ENCODE measurements at places on chromosomes 7 and 10. TPM values are rescaled to one million over a fixed set of nuclear protein-coding genes. Genes with fewer than 3 reads are reported as not detected.

Gene LMTK2
- 16.7 TPM for total RNA-seq

Gene DENND11
- total RNA-seq, result 79.5 TPM

DNA sequence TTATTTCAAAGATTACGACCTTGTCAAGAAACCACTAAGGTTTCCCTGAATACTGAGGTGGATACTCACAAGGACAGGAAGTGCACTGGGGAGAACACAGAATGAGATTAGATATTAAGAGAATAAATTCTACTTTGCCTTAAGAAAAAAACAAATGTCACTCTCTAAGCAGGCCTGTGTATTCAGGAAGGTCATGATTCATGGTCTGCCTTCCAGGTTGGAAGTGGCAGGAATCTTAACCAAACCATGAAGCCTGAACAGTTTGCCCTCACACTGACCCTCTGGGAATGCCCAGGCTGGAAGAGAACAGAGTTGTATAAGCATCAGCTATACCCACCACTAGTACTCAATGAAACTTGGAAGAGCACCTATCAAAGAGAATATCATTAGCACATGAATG is 227.6 kb downstream of the DGKI start:
- H3K4me3 ChIP-seq, result no peak overlapping the region
- no peak for DNase-seq
- H3K36me3 ChIP-seq, result no peaks in the 10 kb centered on the region
- no peaks in the 10 kb centered on the region for H3K27me3 ChIP-seq

DNA sequence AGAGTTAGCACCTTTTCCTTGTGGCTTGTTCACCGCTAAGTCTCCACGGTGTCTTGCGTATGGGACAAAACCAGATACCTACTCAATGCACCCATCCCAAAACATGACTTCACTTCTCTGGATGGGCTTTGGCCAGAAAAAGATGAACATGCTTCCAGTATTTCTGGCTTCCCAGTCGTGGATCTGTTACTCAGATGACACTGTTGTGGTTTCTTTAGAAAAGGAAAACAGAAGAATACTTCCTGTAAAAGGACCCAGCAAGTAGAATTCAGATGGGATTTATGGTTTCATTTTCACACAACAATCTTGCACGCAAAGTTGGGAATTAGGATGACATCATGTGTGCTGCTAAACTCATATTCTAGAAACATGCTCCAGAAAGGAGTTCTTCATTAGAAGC is 216.7 kb downstream of the ADAM12 start:
- no peaks in the 10 kb centered on the region for H3K36me3 ChIP-seq
- no peak for DNase-seq
- no peaks in the 10 kb centered on the region for H3K4me1 ChIP-seq
- H3K27me3 ChIP-seq, result no peaks in the 10 kb centered on the region

Gene HOXA1
- total RNA-seq, result 0.37 TPM

GRCh38 chr7:28954946-28955345 is 3.2 kb downstream of the TRIL start:
- no peak overlapping the region for H3K27ac ChIP-seq
- no peak for DNase-seq
- no peaks in the 10 kb centered on the region for H3K36me3 ChIP-seq
- peaks cover 41% of the 10 kb centered on the region for H3K27me3 ChIP-seq
- H3K4me1 ChIP-seq, result peaks cover 22% of the 10 kb centered on the region

Gene CNNM1
- total RNA-seq, result not detected

Gene PLCE1
- not detected for total RNA-seq

DNA sequence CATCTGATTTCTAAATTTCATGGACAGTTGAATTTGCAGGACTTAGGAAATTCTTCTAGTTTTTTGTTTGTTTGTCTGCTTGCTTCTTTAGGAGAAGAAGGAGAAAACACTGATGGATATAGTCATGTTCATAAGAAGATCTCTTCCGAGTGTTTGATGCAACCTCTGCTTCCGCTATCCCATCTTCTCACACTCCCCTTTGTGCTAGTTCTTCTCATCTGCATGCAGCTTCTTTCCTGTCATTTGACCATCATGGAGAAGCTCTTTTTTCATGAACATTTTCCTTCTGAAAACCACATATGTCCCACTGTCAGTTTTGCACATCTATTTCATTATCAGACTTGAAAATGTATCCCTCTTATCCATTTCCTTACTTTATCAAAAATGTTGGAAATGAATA is 346.9 kb upstream of the PRKCQ start:
- no peaks in the 10 kb centered on the region for H3K36me3 ChIP-seq
- no peak overlapping the region for H3K27ac ChIP-seq
- DNase-seq, result no peak
- H3K4me3 ChIP-seq, result peak overlapping the region; percentile 69
- no peaks in the 10 kb centered on the region for H3K27me3 ChIP-seq

GRCh38 chr7:95630702-95631458 is 34.6 kb upstream of the PDK4 start:
- no peaks in the 10 kb centered on the region for H3K27me3 ChIP-seq
- H3K36me3 ChIP-seq, result no peaks in the 10 kb centered on the region
- no peaks in the 10 kb centered on the region for H3K4me1 ChIP-seq
- H3K4me3 ChIP-seq, result no peak overlapping the region

- H3K27ac ChIP-seq, result no peak overlapping the region
- H3K4me1 ChIP-seq, result no peaks in the 10 kb centered on the region
- H3K27me3 ChIP-seq, result no peaks in the 10 kb centered on the region
Measured at GRCh38 chr10:44369296-44369695, 15.6 kb downstream of the CXCL12 start.

GRCh38 chr10:47335906-47336305 is 12.3 kb upstream of the RBP3 start:
- H3K27ac ChIP-seq, result no peak overlapping the region
- H3K4me1 ChIP-seq, result peaks cover 6% of the 10 kb centered on the region
- no peak for DNase-seq
- peaks cover 3% of the 10 kb centered on the region for H3K27me3 ChIP-seq
- H3K4me3 ChIP-seq, result no peak overlapping the region

Gene HABP2
- total RNA-seq, result 0.10 TPM

Gene MPP7
- 13.6 TPM for total RNA-seq

DNA sequence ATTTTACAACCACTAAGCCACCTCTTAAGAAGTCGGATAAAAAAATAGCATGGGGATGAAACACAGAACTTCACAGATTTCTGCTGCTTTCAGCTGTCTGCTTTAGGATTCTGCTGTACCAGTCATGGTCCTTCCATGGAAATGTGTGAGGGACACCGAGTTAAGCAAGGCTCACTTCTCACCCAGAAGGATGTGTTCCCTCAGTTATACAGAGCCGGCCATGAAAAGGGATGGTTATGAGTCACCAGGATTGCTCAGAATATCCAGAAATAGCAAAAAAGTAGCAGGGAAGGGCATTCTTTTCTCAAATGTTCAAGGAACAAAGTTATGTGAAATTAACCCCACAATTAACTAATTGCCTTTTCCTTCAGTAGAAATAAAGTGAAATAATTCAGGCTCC is 124.4 kb downstream of the AMPH start:
- H3K36me3 ChIP-seq, result no peaks in the 10 kb centered on the region
- H3K27ac ChIP-seq, result no peak overlapping the region
- DNase-seq, result no peak
- no peak overlapping the region for H3K4me3 ChIP-seq
- no peaks in the 10 kb centered on the region for H3K4me1 ChIP-seq
- H3K27me3 ChIP-seq, result no peaks in the 10 kb centered on the region

DNA sequence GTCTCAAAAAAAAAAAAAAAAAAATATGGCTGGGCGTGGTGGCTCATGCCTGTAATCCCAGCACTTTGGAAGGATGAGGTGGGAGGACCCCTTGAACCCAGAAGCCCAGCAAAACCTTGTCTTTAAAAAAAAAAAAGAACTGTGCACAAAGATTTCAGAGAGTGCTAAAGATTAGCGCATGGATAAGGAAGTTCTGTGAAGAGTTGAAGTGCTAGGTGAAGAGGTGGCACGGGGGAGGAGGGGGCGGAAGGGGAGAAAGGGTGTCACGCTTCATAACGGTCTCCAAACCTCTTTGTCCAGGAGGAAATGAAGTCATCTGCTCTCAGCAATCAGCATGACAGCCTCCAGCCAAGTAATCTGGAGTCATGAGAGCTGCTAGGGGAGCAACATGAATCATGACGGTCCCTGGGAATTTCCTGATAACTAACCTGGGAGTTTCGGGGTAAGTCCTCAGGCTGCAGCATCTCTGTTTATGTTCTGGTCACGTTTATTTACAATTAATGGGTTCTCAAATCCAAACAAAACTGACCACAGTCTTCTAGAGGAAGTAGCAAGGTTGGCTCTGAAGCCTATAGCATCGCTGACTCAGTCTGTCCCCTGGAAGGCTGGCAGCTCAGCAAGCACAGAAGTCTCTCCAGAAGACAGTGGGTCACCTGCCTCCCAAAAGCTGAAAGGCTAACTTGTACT is 1.9 kb upstream of the PLAU start:
- H3K4me1 ChIP-seq, result peaks cover 23% of the 10 kb centered on the region
- H3K4me3 ChIP-seq, result no peak overlapping the region
- peaks cover 11% of the 10 kb centered on the region for H3K27me3 ChIP-seq
- DNase-seq, result peak; percentile 48

GRCh38 chr7:158109364-158110033 is 478.1 kb downstream of the PTPRN2 start:
- H3K27ac ChIP-seq, result no peak overlapping the region
- no peaks in the 10 kb centered on the region for H3K27me3 ChIP-seq
- no peak for DNase-seq
- H3K4me1 ChIP-seq, result no peaks in the 10 kb centered on the region

DNA sequence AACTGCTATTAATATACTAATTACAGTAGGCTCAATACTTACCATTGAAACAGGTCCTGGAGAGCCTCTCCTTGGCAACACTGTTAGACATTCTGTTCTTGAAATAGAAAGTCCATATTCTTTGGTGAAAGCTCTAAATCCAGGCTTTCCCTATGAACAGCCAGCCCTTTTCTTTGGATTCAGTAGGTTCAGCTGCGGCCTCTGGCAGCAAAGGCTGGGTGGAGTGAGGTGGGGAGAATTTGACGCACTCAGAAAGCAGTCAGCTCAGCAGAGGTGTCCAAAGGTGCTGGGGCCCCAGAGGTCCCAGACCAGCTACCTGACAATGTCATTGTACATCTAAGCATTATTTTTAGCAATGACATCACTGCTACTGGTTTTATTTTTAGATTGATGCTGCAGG is 146.1 kb downstream of the GRK5 start:
- no peaks in the 10 kb centered on the region for H3K27me3 ChIP-seq
- no peak overlapping the region for H3K27ac ChIP-seq
- DNase-seq, result no peak
- no peak overlapping the region for H3K4me3 ChIP-seq
- no peaks in the 10 kb centered on the region for H3K36me3 ChIP-seq

DNA sequence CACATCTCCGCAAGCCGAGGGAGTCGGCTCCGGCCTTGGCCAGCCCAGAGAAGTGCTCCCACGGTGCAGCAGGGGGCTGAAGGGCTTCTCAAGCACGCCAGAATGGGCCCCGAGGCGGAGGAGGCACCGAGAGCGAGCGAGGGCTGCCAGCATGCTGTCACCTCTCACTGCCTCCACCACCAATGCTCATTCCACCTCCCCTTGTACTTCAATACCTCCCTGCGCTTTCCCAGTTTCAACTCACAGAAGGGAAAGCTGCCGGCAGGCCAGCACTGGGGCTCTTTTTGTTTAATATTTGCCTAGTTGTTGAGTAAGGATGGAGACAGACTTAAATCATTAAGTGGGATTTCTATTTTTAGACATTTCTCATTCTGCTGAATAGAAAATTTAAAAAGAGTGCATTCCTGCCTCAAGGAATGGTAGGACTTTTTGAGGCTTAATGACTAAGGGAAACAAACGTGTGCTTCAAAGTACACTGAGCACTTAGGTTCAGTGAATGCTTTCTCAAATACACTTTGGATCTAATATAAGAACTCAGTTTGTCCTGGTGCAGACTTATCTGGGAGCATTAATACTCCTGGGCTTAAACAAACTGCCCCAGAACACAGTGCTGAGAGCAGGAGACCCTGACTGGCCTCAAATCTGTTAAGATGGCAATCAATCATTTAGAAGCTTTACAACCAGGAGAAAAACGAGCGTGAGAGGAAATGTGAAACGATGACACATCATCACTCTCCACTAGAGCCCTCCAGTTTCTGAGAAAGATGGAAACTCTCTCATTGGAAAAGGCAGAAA is 131.2 kb downstream of the RALA start:
- no peak overlapping the region for H3K4me3 ChIP-seq
- H3K36me3 ChIP-seq, result no peaks in the 10 kb centered on the region
- H3K4me1 ChIP-seq, result no peaks in the 10 kb centered on the region
- no peak for DNase-seq
- no peak overlapping the region for H3K27ac ChIP-seq
- no peaks in the 10 kb centered on the region for H3K27me3 ChIP-seq

DNA sequence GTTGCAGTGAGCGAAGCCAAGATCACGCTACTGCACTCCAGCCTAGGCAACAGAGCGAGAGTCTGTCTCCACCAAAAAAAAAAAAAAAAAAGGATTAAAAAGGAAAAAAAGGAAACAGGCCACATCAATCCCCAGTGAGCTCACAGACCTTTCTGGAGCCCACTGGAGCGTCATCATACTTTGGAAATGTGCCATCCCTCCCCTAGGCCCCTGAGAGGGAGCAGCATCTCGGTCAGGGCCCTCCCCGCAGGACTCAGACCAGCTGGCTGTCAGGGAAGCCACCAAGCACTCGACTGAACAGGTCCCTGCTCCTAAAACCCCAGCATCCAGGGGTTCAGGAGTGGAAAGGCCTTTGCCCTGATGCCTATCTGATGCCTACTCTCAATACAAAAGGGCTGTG is 97.9 kb upstream of the SH2B2 start:
- no peak overlapping the region for H3K4me3 ChIP-seq
- H3K27ac ChIP-seq, result no peak overlapping the region
- no peak for DNase-seq
- peaks cover 40% of the 10 kb centered on the region for H3K36me3 ChIP-seq

DNA sequence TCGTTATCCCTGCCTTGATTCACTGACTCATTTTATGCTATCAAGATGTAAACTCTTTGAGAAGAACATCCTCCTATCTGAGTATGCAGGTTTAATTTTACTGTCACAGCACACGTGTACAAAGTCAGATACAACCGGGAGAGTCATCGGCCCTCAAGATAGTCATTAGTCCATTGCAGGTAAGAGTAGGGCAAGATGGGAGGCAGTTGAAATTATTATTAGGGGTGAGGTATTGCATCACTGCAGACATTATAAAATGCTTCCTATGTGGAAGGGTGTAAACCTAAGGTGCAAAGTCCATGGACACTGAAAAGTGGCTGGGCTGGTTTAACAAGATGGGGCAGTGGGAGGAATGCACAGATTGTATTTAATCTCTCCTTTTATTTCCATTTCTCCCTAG is 113.7 kb downstream of the ARL4A start:
- no peaks in the 10 kb centered on the region for H3K4me1 ChIP-seq
- H3K4me3 ChIP-seq, result no peak overlapping the region
- no peaks in the 10 kb centered on the region for H3K27me3 ChIP-seq

- H3K4me1 ChIP-seq, result no peaks in the 10 kb centered on the region
- no peak overlapping the region for H3K4me3 ChIP-seq
- no peaks in the 10 kb centered on the region for H3K27me3 ChIP-seq
- DNase-seq, result no peak
Measured at GRCh38 chr10:129364949-129365348, 102.1 kb upstream of the MGMT start.

- H3K4me3 ChIP-seq, result no peak overlapping the region
- no peak overlapping the region for H3K27ac ChIP-seq
- DNase-seq, result no peak
- no peaks in the 10 kb centered on the region for H3K27me3 ChIP-seq
Measured at GRCh38 chr10:113129117-113129516, 179.1 kb downstream of the TCF7L2 start.

Gene PANK1
- 1.8 TPM for total RNA-seq

Gene TUBB8
- total RNA-seq, result 0.84 TPM

Gene CRYGN
- not detected for total RNA-seq

GRCh38 chr7:44776211-44776610 is 20.3 kb upstream of the PPIA start:
- no peak for DNase-seq
- H3K27ac ChIP-seq, result no peak overlapping the region
- no peak overlapping the region for H3K4me3 ChIP-seq
- no peaks in the 10 kb centered on the region for H3K36me3 ChIP-seq
- no peaks in the 10 kb centered on the region for H3K27me3 ChIP-seq
- H3K4me1 ChIP-seq, result no peaks in the 10 kb centered on the region

Measured in B cell (primary cell).